ENCODE measurements at places on chromosomes 5 and 9. TPM values are rescaled to one million over a fixed set of nuclear protein-coding genes. Genes with fewer than 3 reads are reported as not detected.

C5orf24 gene
- 43.9 TPM for total RNA-seq

ABO gene
- 0.36 TPM for total RNA-seq

GPX8 gene
- not detected for total RNA-seq

SLC6A18 gene
- total RNA-seq, result not detected

C5orf58 gene
- total RNA-seq, result not detected

TAS2R1 gene
- not detected for total RNA-seq

AHRR gene
- 25.8 TPM for total RNA-seq

ZDHHC21 gene
- total RNA-seq, result 11.6 TPM

IL3 gene
- 71.3 TPM for total RNA-seq

PCDHGC3 gene
- total RNA-seq, result 0.24 TPM

CXCL14 gene
- not detected for total RNA-seq

PPP2R2B gene
- total RNA-seq, result 0.12 TPM

PCDHA8 gene
- not detected for total RNA-seq

TMEM215 gene
- total RNA-seq, result not detected

SELENOP gene
- not detected for total RNA-seq

KCNV2 gene
- total RNA-seq, result not detected

GOLM1 gene
- total RNA-seq, result 5.5 TPM

KIF12 gene
- not detected for total RNA-seq

IPPK gene
- 13.5 TPM for total RNA-seq

GNA14 gene
- not detected for total RNA-seq

RETREG1 gene
- 21.5 TPM for total RNA-seq

INSYN2B gene
- total RNA-seq, result not detected

Measured in activated CD4-positive, alpha-beta T cell treated with anti-CD3 and anti-CD28 coated beads, Interleukin-2, amount 10 ng/mL, durations not matched to agents 24 days and 14 days (primary cell).